ENCODE measurements at places on chromosomes 13 and 19.

DNA sequence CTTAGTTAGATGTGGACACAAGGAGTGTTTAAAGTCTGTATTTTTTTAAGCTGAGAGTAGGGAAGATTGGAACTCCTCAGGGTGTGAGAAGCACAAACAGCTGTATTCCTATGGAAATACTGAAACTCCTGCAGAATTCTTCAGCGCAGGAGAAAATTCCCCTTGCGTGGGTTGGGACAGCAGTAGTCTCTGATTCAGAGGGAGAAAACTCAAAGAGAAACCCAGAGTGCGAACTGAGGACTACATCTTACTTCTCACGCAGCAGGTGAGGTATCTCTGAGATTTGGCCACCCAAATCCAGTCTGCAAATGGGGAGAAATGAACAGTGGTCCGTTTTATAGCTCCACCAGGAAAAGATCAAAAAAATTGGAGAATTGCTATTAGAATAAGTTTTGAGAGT, 60.9 kb downstream of the FRY start:
- no peak for DNase-seq

DNA sequence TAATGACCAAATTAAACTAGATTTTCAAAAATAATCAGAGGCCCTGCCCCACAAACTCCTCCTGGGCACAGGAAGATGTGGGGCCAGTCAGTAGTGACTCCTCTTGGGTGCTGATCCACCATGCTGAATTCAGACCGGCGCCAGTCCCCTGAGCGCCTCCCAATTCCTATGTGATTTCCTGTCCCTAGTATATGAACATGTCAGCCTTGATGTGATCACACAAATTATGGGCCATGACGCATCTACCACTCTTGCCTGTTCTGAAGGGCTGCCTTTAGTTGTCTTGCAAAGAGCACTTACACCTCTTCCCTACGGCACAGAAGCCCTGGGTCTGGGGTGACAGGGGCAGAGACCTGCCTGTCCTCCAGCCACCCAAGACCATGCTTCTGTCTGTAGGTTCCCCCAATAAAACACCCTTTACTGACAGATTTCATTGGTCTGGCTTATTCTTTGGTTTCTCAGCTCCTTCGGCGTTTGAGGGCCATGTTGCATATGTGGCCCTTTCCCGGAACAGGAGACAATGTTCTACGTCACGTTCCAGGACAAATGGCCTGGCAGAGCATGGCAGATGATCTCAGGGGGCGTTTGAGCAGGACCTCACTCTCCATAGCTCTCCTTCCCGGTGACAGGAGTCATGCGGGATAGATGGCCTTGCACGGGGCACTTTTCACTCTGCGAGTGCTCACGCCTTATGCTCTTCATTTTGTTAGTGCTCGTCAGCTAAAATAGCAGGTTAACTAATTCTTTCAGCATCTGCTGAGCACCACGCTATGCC, 5.6 kb upstream of the ATP11A start:
- DNase-seq, result no peak

GRCh38 chr19:13025819-13026456, 30.7 kb downstream of the NFIX start:
- no peak for DNase-seq

GRCh38 chr13:97240788-97241734, 18.9 kb downstream of the MBNL2 start:
- DNase-seq, result no peak

DNA sequence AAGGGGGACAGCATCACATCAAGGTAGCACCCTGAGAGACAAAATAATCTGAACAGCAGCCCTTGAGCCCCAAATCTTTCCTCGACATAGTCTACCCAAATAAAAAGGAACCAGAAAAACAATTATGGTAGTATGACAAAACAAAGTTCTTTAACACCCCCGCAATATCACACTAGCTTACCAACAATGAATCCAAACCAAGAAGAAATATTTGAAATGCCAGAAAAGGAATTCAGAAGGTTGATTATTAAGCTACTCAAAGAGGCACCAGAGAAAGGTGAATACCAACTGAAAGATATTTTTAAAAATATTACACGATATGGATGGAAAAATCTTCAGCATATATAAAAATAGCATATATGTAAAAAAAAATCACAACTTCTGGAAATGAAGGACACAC, 252.9 kb upstream of the SLITRK6 start:
- no peak for DNase-seq

- peak; percentile 95 for DNase-seq
These were observed at the start of the genes ANKRD24 and SIRT6 for GRCh38 chr19:4182084-4182810. Gene ANKRD24, plus strand, starts transcription at chr19:4182689. Its CDS starts 3,737 bp downstream, at chr19:4186426. Gene SIRT6, minus strand, starts transcription at chr19:4182563. Its CDS starts 24 bp downstream, at chr19:4182539.

DNA sequence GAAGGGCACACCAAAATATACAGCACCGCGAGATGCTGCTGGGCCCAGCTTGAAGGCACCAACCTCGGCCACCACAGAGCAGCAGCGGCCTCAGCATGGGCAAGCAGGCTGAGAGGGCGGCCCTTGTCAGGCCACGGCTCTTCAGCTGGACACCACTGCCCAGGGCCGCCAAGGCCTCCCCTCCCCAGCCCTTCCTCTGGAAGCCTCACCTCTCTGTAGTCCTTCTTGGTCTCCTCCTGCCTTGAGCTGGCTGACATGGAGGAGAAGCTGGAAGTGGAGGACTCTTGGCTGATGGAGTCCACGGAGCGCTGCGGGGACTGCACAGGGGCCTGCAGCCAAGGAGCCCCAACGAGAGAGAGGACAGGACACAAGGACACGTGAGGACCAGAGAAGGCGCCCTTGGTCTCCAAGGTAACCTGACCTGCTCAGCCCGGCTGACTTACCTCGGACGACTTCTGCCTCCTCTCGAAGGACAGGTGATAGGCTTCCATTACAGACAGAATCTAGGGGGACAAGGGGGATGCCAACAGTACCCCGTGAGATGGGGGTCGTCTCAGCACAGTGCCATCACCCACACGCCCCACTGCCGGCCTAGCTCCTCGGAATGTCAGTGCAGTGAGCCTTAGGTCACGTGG, 38.2 kb downstream of the PDCD5 start:
- DNase-seq, result no peak

DNA sequence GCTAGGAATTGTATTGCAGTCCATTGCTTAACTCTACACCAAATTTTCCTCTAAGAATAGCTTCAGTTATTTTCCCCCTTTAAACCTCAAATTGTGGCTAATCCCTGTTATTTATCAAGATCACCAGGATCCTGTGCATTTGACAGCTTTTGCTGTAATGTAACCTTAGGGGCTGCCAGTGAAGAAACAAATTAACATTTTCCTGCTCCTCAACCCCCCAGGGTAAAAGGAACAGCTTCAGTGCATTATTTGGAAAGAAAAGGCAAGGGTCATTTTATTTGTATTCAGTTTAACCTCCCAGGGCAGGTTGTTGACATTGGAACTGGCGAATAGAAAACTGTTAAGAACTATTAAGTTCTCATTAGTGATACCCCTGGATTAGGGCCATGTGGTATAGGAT, 57.0 kb downstream of the PCDH20 start:
- DNase-seq, result no peak

DNA sequence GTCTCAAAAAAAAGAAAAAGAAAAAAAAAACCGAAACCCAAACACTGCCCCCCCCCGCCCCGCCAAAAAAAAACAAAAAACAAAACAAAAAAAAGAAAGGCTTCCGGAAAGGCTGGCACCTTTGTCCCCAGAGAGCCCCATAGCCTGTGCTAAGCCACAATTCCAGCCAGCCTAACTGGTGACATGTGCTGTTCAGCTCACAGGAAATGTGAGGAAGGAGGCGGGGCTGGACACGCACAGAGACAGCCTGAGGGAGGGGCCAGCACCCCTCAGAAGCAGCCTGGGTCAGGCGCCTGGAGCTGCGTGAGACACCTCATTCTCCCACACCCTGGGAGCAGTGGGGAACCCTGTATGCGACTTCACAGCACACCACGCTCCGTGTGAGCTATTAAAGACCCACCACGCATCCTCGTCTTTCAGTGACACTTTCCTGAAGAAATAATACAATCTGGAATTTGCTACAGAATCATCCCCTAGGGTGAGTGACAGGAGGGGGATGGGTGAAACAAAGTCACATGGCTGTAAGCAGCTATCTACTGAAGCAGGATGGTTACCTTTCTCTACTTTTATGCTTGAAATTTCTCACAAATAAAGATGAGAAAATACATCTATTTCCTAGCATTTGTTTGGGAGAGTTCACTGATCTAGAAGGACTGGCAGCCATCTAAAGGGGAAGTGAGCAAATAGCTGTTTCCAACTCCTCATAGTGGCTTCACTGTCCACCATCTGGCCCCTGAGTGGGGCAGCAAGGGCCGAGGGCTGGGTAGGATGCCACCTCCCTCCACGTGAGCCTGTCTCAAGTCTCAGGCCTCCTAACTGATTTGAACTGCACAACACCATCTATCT, 12.3 kb upstream of the SLC35E1 start:
- DNase-seq, result peak; percentile 81
